ENCODE measurements at places on chromosomes 3 and 15.

DNA sequence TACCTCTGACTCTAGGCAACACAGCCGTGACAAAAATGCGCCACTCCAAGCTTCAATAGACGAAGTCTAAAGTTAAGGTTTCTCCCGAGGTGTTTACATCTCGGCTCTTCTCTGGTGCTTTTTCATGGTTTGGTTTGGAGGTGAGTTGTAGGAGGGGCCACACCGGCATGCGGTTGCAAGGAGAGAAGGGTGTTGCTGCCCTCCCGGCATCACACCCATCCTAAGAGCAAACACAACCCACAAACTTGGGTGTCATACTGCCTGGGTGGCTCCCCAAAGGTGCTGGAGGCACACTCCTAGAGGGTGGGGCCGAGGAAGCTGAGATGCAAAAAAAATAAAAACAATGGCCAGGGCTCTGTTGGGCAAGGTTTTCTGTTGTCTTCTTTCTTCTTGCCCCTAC is 225.2 kb upstream of the ICE2 start:
- no peak for DNase-seq

DNA sequence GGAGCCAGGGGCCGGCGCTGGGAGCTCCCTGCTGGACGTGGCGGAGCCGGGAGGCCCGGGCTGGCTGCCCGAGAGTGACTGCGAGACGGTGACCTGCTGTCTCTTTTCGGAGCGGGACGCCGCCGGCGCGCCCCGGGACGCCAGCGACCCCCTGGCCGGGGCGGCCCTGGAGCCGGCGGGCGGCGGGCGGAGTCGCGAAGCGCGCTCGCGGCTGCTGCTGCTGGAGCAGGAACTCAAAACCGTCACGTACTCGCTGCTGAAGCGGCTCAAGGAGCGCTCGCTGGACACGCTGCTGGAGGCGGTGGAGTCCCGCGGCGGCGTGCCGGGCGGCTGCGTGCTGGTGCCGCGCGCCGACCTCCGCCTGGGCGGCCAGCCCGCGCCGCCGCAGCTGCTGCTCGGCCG is 1.5 kb downstream of the SMAD6 start:
- no peak for DNase-seq

DNA sequence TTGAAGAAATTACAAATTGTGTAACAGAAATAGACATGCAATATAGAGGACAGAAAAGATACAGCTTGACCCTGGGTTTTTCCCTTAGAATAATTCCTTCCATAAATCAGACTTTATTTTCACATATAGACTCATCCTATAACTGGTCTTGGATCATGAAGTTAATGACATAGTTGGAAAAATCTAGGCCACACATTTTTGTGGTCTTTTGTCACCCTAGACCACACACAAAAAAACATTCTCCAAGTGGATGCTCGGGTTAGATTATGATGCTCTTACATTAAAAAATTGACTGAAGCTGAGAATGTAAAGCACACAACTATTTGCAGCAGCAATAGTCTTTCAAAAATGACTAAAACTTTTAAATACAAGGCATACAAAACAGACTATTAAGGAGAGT is 7.5 kb upstream of the PLA2G4D start:
- DNase-seq = no peak

GRCh38 chr15:43316016-43316970 is 14.1 kb downstream of the LCMT2 start:
- DNase-seq = no peak

GRCh38 chr3:155676252-155676981 is 68.5 kb downstream of the PLCH1 start:
- DNase-seq = no peak

DNA sequence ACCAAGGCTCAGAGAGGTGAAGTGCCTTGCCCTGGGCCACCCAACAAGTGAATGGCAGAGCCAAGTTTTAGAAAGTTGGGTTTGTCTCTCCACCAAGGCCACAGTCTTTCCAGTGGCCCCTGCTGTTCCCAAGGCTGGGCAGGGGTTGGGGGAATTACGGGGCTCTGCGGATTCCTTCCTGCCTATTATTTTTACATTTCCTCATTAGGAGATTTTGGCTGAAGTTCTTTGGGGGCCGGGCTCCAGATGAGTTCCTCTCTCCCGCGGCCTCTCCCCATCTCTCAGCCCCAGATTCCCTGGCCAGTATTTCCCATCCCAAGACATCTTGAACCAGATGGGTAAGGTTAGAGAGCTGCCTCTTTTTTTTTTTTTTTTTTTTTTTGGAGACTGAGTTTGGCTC is 44.0 kb upstream of the SMAD6 start:
- no peak for DNase-seq

DNA sequence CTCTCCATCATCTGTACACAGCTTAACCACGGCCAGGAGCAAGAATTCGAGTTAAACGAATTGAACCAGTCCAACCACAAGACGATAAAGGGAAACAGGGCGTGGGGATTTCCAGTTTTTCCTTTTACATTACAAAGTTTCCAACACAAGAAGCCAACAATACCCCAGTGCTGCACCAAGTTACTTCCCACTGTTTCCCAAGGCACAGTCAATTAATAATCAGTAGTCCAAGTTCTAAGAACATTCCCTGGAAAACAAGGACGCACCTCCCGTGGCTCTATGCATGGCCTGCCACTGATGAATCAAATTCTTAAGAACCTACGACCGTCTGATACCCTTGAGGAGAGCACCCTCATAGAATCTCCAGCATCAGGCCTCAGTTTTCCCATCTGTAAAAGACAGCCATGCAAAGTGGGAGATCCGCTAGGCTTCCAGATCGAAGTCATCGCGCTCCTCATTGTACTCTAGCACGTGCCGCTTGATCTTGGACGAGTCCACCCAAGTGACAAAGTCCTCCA is 774 bp downstream of the IMP3 start:
- DNase-seq = no peak

DNA sequence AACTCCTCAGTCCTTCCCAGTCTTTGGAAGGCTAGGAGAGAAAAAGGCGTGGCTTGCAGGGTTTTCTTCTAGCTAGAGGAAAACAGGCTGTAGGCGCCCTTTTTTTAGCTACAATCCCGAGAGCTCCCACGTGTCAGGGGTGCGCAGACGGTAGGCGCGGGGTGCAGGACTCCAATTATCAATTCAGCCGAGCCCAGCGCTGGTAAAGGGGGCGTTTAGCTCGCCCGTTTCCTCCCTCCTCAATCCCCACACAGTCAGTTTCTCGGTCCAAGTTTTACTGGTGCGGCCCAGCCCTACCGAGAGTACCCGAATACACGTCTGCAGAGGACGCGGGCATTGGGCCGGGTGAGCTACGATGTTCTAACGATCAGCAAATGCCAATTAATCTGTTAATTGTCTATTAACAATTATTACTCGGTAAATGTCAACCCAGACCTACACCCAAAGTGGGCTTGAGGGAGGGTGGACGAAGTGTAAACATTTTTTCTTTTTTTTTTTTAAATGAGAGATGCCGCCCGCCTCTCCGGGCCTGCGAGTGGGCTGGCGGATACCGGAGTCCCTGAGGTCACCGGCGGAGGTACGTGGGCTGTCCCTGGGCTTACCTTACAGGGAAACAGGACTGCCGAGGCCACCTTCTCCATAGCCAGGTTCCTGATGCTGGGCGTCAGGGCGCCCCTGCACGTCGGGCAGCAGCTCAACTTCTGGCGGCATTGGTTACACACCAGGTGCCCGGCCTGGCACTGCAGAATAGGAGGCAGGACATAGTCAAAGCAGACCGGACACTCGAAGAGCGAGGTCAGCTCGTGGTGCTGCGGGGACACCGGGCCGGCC is 923 bp downstream of the SIAH2 start:
- peak; percentile 51 for DNase-seq

GRCh38 chr3:47266709-47267489 is 15.7 kb downstream of the KIF9 start:
- peak; percentile 78 for DNase-seq

DNA sequence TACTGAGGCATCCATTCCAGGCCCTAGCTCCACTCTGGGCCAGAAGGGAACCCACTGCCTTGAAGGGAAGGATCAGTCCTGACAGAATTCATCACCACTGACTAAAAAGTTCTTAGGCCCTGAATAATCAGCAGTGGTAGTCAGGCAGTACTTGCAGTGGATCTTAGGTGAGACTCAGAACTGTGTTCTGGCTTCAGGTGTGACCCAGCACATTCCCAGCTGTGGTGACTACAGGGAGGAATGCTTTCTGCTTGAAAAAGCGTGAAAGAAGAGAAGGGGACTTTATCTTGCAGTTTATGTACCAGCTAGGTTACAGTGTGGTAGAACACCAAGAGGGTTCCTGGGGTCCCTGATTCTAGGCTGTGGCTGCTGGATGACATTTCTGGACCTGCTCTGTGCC is 24.9 kb upstream of the AADACL2 start:
- DNase-seq = no peak

- DNase-seq = no peak
These were observed 760.7 kb downstream of the GRM7 start for GRCh38 chr3:7621651-7622050.

DNA sequence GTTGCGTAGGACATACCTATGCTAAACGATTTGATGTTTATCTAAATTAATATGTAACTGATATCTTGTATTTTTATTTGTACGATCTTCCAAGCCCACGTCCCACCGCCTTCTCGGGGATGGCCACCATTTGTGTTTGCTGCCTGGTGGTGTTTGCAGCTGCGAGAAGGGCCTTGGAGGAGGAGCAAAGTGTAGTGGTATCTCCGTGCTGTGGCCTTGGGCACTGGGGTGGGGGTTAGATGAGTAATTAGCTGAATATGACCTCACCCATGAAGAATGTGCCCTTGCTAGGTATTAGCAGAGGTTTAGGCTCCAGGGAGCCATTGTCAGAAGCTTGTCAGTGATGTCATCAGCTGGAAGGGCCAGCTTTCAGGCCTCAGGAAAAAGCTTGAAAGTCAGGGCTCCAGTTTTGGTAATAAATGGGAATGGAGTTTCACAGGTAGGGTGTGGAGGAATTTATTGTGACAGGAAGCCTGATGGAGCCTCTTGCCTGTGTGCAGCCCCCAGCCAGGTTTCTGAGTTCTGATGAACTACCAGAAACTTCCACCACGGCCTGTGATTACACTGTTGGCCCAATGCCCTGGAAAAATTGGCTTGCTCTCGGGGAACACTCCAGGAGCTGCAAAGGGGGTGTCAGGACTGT is 41.0 kb downstream of the FLNB start:
- DNase-seq = peak; percentile 29

DNA sequence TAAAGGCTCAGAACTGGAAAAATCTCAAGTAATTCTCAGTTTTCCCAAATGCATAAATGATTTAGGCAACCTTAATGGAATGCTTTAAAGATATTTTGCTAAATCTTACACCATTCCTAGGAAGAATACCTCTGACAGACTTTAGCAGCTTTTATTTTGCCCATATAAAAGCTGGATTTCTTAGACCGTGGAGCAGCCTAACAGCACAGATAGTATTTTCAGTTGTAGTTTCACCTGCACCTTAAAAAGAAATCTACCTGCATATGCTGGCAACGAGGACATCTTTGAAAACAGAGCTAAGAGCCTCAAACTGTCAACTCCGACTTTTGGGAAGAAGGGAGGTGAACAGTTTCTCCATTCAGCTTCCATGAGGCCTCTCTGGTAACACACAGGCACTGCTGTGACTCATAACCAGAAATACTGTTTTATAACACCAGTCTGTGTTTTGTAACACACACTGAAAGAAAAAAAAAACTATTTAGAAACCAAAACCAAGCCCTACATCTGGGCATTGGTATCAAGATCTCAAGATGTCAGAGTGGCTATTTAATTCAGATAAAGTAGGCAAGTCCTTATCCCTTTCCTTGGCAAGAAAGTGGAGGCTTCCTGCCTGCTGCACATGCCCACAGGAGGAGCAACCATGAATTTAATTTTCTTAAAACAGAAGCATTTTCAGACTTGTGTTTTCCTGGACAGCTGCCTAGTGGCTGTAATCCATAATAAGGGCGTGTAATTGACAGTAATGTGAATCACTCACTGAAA is 181.5 kb upstream of the ICE2 start:
- no peak for DNase-seq

GRCh38 chr3:187051724-187052366 is 87.5 kb downstream of the RPL39L start:
- DNase-seq = no peak

GRCh38 chr3:151446002-151446340 is 14.9 kb downstream of the IGSF10 start:
- DNase-seq = no peak

- no peak for DNase-seq
These were observed 1113.2 kb downstream of the IGSF11 start for GRCh38 chr3:117921411-117921810.

- no peak for DNase-seq
These were observed 5.5 kb downstream of the ABCC5 start for GRCh38 chr3:184011937-184012889.

DNA sequence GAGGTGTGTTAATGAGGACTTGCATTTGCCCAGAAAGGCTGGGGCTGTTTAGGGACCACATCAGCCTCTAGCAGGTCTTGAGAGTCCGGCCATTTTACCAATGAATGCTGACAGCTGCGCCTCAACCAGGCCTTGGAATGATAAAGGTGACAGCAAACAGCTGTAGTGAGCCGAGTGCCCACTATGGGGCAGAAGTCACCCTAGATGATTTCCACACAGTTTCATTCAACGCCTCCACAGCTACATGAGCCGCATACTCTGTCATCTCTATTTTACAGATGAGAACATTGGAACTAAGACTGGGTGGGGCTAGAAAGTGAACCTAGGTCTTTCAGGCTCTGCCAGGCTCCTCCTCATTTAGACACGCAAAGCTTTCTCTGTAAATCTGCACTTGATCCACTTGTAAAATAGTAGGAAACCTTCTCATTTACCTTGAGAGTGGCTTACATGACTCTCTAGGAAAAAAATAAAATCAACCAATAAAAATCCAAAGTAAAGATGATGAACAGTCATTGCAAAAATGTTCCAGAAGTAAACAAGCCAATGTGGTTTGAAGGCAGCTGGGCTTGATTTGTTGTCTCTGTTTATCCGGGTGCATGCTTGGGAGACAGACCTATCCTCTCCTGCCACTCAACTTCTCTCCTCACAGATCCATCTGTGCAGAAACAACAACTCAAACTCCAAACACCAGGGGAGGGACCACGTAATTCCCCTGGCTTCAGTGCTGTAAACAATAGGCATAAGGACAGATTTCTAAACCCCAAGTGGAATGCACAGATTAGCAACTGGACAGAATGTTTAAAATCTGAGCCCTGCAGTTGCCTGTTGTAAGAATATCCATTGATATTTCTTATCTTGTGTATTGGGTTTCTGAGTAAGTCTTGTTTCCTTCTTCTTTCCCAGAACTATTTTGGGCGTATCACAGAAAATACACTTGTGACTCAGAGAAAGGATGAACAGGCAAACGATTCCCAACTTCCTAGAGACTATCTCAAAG is 31.5 kb upstream of the LDHAL6B start:
- peak; percentile 51 for DNase-seq

Measured in K562 (cell line).